ENCODE measurements at places on chromosomes 7 and 10.

- no peak for DNase-seq
These were observed 362.6 kb downstream of the PAXIP1 start for GRCh38 chr7:154640266-154640865.

DNA sequence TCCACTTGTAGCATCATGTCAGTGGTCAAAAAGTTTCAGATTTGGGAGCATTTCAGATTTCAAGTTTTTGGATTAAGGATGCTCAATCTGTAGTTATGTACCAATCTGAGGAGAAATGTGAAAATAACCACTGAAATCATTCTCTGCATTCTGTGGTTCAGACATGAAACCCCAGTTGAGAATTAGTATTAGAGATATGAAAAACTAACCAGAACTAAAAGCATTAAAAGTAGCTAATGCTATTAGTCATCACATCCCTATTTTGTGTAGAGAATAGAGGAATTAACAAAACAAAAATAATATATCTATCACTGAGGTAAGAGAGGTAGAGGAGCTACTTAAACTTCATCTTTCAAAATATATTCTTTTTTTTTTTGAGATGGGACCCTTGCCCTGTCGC is 28.0 kb downstream of the MICU1 start:
- no peak for DNase-seq

DNA sequence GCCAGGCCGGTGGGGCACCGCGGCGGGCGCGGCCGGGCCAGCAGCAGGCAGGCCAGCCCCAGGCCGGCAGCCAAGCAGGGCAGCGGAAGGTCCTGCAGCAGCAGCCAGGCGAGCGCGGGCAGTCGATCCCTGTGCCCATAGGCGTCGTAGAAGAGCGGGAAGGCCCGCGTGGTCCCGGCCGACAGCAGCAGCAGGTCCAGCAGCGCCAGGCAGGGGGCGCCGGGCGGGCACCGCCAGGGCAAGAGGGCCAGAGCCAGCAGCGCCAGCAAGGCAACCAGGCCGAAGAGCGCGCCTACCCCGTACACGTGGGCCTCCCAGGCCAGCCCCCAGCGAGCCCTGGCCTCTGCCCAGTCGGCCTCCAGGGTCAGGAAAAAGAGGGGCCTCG is 8.4 kb upstream of the RBM28 start:
- DNase-seq: no peak

DNA sequence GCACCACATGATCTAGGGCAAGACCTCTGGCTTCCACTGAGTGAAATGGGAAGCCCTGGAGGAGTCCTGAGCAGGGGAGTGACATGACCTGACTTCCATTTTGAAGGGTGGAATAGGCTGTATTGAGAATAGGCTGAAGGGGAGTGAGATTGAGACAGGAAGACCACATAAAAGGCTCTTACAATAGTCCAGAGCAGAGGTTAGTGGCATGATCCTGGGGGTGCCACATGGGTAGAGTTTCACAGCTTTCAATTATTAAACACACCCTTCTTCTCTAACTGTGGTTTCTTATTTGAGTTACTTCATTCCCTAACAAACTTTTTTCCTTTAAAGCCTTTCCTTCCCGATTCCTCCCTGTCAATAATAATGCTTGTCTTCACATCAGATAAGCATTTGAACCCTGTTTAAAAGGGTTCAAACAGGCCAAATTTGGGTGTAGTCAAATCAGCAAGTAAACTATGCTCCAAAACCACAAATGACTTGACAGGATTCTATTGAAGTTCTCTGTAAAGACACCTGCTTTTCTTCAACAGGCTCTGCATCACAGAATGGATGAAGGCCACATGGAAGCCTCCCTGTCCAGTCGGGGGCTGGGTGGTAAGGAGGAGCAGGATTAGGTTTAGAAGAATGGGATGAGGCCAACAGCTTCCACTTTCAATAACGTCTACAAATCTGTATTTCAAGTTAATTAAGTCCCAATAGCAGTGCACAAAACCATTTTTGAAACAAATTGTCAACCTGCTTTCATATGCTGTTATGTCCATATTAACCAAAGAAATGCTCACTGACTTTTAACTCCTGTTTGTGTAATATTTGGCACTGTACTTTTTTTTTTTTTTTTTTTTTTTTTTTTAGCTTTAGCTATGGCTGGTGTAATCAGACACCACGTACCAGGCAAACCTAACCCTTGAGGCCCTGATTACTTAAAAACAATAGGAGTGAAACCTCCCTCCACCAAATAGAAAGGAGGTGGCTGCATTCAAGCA is 131.9 kb downstream of the NRCAM start:
- DNase-seq: no peak

DNA sequence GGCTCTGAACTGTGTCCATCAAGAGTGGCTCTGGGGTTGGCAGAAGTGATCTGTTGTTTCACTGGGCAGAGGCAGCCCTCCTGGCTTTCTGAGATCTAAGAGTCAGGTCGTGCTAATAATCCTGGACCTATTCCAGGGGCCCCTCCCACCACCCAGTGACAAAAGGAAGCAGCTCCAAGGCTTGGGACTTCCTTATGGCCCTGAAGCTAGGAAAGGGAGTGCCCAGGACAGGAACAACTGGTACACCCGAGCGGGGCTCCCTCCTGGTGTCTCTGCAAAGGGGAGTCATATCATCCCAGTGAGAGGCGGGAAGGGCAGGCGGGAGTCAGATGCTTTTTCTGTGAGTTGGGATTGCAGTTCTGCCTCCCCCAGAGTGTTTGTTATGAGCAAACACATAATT is 32.3 kb downstream of the RPS24 start:
- no peak for DNase-seq

DNA sequence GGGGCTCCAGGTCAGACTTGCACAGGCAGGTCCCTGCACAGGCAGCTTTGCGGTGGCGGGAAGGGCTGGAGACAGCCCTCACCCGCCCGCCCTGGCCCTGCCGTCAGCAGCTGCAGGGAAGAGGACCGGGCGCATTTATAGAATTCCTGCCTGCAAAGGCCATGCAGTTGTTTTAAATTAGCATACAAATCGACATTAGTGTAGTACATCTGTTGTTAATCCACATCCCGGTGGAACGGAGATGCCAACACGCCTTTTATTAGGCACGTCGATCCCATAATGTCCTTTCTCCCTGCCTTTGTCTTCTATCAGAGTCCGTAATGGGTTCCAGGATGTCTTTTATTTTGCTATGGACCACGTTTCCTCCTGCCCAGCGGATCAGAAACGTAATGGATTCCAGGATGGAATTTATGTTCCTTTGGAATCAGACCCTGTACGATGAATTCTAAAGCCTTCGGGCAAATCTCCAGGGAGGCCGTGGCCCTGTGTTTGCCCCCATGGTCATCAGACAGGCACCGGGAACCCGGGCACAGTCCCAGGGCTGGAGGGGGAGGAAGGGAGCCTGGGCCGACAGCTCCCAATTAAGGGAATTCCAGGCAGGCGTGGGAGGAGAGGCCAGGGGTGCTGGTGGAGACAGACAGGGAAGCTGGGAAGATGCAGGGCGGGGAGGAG is 123.9 kb downstream of the COL26A1 start:
- no peak for DNase-seq

GRCh38 chr10:87605628-87606251 is 53.9 kb upstream of the PAPSS2 start:
- DNase-seq: no peak

DNA sequence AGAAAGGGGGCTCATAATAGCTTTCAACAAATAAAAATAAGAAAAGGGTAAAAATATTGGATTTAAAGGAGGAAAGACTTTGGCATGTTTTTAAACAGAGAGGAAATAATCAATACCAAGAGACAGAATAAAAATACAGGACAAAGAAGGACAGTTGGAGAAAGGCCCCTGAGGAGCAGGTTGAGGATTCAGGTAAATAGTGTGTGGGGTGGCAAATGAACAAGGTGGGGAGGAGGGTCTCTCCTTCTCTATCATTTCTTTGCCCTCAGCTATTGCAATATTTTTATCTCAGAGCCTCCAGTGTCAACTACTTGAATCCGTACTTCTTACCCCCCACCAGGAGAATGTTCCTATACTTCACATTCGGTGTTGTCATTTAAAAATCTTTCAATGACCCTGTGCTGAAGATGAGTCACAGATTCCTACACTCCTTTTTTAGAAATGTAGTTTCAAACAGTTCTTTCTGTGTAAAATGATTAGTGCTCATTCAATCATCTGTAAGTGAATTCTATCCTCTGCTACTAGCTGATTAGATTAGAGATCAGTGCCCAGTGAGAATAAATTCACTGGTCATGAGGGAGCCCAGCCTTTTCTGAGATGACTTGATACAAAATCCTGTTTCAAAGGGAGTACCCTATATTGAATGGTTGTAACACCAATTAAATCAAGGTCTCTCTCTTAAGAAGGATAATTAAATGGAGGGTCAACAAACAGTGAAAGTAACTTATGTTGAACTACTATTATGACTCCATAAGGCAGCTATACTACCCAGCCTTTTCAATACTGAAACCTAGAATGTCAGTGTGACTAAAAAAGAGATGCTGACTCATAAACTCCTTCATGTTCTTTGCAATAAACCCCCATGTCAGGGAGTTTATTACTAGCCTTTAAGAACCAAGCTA is 50.4 kb upstream of the WNT16 start:
- DNase-seq: no peak

GRCh38 chr7:38751416-38751815 is 120.2 kb upstream of the AMPH start:
- no peak for DNase-seq

DNA sequence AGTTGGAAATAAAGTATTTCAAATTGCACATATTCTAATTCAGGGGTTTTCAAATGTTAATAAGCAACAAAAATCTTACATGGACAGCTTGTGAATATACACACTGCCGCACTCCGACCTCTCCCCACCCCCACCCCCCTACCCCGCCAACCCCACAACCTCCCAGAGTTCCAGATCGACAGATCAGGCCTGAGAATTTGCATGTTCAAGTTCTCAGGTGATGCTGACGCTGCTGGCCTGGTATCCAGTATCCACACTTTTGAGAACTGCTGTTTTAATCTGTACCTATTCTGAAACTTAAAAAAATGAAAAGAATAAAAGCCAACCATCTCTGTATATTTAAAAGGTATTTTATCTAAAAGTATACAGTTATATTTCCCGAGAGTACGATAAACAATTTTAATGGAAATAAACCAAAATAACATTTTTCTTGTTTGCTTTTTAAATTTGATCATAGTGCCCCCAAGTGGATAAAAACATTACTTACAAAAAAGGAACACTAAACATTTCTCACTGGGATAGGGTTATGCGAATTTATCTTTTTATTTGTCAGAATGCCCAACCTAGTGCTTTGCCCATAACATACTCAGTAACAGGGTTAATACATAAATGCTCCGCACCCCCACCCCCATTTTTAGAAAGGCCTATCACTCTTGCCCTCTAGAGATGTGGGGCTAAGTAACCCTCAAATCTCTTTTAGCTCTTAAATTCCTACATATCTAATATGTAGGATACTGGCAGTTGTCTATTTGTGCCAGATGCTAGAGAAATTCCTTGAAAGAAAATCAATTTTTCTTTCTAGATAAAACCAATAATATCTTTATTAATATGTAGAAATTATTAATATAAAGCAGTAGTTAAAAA is 166.3 kb downstream of the RNF133 start:
- DNase-seq: no peak

DNA sequence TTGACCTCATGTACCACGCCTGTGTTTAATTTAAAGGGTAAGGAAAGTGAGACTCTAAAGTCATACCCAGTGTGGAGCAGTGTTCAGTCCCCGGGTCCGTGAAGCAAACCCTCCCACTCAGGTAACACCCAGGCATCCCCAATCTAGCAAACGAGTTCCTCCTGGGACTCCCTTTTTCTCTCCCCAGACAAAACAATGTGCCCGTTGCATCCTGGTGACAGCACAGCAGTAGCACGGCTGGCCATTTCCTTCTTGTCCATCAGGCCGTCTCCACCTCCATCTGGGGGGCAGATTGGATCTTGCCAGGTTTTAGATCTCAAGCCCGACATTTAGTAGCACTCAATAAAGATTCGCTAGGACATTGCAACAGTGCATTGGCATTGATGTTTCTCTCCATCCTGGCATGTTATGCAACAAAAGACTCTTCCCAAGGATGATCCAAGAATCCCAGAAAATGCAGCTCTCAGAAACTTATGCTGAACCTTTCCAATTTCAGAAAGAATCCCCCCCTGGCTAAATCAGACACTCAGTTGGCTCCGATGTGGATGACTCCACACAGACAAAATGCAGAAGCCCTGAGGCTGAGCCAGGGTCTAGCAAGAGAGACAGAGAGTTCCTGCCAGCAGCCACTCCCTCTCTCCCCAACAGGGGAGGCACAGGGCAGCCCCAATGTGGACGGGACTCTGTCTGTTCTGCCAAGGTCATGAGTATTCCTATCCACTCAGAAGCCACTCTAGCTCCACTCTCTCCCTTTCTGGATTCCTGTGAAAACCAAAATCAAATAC is 274.5 kb upstream of the MGMT start:
- DNase-seq: no peak

DNA sequence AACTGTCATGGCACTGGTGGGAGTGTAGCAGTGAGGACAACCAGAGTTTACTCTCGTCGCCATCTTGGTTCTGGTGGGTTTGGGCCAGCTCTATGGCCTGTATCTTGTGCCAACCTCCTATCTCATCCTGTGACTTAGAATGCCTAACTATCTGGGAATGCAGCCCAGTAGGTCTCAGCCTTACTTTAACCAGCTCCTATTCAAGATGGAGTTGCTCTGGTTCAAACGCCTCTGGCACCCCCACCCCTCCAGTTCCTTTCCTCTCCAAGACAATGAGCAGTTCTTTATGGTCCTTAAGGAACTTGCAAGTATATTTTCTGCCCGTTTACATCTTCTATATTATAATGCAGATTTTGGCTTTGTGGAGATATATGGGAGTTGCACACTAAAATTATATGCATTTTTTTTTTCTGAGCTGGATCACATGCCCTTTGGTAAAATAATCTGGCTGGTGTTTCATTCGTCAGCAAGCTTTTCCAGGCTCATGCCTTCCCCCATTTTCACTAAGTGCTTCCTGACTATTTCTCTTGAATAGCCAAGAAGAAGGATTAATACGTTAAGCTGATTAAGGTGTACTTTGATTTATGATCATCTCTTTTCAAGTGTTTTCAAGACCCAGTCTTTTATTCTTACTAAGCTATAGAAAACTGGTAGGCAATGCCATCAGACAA is 11.2 kb upstream of the WIPF3 start:
- DNase-seq: no peak

GRCh38 chr7:30133736-30134610 is 813 bp upstream of the MTURN start:
- DNase-seq: peak; percentile 12

DNA sequence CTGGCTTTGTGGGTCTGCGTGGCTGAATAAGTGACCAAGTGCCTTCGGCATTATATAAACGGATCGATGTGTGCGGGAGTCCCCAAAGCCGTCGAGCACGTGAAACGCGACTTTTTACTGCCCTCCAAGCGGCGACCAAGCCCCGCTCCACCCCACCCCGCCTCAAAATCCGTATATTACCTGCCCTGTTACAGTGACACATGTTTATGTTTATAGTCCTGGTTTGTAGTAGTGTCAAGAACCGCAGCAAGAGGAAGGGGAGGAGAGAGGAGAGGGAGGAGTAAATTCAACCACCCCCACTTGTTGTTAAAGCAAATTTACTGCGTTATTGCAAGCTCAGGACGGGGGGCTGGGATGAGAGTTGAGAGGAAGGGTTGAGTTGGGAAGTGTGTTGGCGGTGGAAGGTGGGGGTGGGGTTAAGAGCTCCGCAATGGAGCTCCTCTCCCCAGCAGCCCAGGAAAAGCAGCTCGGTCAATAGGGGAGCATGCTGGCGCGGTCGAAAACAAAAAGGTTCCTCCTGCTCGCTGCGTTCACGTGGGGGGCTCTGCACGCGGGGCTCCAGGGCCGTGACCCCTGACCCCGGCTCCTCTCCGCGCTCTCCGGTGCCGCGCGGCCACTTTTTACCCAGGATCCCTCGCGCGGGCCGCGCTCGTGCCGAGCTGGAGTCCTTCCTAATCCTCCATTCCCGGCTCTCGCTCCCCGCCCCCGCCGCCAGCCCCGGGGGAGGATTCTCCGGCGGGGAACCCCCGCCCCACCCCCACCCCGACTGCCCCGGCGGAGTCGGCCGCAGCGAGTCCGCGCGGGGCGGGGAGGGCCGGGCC is at the start of gene SKIDA1:
SKIDA1 (minus strand) TSS at position 316 of the 821 bp plus-strand sequence. CDS start 7,860 bp downstream, outside the sequence.
- DNase-seq: peak; percentile 88
